Liver (tissue), 10 donors: ENCODE measurements at places on chromosomes 12 and 14. TPM values are rescaled to one million over a fixed set of nuclear protein-coding genes. Genes with fewer than 3 reads are reported as not detected.

DNA sequence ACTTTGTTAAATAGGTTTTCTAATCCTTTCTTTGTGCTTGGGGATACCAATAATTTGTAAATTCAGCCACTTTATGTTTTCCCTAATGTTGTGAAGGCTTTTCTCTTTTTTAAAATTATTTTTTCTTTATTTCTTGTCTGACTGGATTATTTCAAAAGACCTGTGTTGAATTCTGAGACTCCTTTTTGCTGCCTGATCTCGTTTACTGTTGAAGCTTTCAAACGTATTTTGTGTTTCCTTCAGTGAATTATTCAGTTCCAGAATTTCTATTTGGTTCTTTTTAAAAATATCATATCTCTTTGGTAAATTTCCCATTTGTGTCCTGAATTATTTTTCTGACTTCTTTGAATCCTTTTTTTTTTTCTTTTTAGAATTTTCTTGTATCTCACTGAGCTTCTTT is 241.6 kb downstream of the LRIG3 start:
- DNase-seq = no peak

DNA sequence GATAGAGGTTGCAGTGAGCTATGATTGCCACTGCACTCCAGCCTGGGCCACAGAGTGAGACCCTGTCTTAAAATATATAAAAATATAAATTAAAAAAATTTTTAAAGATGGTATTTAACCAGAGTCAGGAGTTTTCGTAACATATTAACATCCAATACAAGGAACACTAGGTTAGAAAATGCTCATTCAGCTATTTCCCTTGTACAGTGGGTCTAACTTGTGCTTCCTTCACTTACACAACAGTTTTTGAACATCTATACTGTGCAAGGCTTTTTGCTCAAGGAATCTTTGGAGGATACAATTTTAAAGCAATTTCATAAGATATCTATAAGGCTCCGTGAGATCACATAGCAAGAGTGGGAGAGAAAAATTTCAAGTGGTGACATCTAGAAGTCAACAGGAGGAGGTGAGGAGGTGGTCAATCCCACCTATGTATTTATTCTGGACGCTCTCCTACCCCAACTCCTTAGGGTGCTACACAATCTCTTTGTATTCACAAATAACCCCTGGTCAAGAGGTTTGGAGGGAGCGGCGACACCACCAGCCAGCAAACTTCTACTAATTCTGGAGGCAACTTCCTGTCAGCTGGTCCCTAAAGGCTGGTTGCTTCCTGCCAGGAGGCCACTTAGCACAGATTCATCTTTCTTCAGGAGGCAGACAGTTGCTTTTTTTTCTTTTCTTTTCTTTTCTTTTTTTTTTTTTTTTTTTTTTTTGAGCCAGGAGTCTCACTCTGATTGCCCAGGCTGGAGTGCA is 22.2 kb downstream of the DUSP16 start:
- no peak for DNase-seq

GRCh38 chr14:53035336-53036210 is 84.7 kb upstream of the FERMT2 start:
- DNase-seq = no peak

- no peak for DNase-seq
Measured at GRCh38 chr14:50947446-50947845, 3.2 kb upstream of the PYGL start.

DNA sequence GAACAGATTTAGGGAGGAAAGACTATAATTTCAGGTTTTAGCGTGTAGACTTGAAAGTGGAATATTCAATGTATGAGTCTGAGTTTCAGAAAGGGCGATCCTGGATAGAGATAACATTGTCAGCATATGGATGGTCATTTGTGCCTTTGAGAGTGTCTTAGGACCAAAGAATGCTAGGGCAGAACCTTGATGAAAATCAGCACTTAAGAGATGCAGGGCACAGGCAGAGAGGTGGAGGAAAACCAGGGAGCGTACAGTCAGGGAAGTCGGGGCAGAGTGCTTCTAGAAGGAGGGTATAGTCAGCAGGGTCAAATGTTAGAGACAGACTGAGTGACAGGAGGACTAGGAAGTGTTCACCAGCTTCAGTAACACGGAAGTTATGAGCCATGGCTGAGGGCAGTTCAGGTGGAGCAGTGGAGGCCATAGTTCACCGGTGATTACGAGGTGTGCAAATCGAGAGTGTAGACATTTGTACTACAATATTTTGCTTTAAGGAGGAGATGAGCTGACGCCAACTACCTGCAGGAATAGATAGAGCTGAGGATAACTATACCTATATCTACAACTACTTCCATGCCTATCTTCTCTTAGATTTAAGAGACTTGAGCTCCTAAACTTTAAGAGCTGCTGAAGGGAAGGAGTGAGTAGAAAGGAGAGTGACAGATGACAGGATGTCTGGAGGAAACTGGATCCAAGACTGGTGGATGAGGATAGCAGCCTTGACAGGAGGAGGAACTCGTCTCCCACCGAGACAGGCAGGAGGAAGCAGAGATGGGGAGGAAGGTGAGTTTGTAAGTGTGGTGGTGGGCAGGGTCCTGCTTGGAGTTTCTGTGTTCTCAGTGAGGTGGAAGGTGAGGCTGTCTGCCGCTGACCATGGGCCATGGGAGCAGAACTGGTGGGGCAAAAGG is 6.5 kb downstream of the CBLN3 start:
- no peak for DNase-seq

GRCh38 chr12:91610561-91610960 is 427.9 kb upstream of the DCN start:
- DNase-seq = no peak

DNA sequence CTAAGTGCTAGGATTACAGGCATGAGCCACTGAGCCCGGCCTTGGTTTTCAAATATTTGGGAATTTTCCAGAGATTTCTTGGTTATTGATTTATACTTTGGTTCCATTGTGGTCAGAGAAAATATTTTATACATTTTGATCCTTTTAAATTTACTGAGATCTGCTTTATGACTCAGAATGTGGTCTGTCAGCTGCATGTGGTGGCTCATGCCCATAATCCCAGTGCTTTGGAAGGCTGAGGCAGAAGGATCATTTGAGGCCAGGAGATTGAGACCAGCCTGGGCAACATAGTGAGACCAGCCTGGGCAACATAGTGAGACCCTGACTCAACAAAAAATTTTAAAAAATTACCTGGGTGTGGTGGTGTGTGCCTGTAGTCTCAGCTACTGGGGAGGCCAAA is 49.8 kb downstream of the ADCK1 start:
- DNase-seq = no peak

GRCh38 chr12:13597837-13598236 is 383.6 kb downstream of the GRIN2B start:
- no peak for DNase-seq

GRCh38 chr14:34983148-34983760 is 462 bp downstream of the SRP54 start:
- DNase-seq = no peak

GRCh38 chr12:108269224-108269623 is 69.9 kb downstream of the CMKLR1 start:
- DNase-seq = no peak

DNA sequence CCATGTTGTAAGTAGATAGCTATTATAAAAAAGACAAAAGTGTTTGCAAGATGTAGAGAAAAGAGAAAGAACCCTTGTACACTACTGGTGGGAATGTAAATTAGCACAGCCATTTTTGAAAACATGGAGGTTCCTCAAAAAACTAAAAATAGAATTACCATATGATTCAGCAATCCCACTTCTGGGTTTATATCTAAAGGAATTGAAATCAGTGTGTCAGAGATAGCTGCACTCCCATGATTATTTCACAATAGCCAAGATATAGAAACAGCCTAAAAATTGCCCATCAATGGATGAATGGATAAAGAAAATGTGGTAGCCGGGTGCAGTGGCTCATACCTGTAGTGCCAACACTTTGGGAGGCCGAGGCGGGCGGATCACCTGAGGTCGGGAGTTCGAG is 9.2 kb downstream of the PSMC6 start:
- DNase-seq = no peak

DNA sequence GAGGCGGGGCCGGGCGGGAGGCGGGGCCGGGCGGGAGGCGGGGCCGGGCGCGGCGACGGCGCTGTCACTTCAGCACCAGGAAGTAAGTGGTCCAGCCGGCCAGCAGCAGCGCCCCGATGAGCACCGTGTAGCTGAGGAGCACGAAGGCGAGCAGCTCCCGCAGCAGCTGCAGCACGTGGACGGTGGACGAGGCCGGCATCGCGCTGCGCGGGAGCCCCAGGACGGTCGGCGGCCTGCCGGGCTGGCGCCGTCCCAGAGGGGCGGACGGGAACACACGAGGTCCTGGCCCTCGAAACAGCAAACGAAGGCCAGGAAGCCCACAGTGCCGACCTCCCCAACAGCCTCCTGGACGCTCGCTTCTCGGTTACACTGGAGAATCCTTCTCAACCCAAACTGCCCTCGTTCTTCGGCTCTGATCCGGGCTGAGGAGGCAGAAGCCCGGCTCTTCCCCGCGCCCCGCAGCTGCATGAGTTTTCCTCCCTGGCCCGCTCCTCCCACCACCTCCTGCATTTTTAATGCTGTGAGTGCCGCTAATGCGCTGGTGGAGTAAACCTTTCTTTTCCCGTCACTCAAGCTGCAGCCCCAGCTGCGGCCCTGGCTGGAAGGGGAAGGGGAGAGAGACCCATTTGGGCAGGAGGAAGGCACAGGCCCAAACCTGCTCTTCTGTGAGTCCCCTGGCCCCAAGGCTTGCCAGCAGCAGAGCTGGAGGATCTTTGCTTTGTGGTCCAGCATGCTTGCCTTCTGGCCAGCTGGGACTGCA is 694 bp upstream of the DIABLO start:
- DNase-seq = no peak

DNA sequence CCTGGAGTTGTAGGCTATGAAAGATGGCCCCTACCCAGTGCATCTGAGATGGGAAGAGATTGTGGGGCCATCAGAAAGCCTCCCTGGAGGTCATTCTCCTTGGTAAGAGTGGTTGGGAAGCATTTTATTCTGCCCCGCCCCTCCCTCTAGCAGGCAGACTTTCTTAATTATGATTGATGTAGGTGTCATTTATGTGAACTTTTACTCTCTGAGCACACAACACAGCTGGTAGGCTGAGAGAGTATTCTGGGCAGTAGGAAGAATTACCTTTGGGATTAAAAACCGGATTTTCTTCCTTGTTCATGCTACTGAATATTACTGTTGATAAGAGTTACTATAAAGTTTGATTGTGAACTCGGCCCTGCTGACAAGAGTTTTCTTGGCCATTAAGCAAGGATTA is 266.8 kb downstream of the TTC6 start:
- DNase-seq = no peak

- no peak for DNase-seq
Measured at GRCh38 chr14:105818712-105819005, 292.3 kb downstream of the TMEM121 start.

DNA sequence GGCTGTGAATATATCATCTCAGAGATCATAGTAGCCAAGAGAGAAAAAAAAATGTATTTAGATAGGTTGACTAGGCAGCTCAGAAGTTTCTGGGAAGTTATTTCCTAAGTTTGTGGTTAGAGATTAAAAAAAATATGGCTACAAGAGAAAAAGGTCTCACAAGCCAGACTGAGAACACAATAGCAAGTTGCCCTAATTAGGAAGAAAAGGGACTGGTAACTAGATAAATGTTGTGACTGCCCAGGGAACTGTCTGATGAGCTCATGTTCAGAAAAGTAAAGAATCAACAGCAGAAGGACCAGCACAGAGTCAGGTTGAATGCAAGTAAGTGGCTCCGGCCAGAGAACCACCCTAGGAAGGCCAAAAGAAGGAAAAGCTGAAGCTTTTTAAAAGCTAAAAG is 256.6 kb downstream of the PRKD1 start:
- DNase-seq = no peak

GRCh38 chr12:6839482-6840201 is 1.1 kb upstream of the GNB3 start:
- DNase-seq = no peak

DNA sequence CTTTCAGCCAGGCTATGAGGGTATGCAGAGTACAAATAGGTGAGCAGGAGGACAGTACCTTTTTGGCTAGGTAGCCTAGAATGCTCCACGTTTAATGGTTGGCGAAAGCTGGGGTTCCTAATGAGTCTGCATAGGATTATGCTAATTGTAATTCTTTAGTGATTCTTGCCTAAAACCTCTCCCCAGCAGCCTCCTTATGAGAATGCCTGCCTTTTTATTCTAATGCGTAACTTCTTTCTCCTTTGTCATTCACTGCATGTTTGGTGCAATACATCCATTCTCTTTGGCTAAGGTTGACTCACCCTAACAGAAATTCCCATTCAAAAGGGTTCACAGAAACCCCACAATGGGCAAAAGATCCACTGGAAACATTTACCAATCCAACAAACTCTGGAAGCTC is 752.2 kb downstream of the FSCB start:
- DNase-seq = no peak

- DNase-seq = no peak
Measured at GRCh38 chr14:102375119-102375518, 12.4 kb downstream of the TECPR2 start.

- DNase-seq = no peak
Measured at GRCh38 chr12:25792031-25792430, 166.5 kb upstream of the RASSF8 start.

DNA sequence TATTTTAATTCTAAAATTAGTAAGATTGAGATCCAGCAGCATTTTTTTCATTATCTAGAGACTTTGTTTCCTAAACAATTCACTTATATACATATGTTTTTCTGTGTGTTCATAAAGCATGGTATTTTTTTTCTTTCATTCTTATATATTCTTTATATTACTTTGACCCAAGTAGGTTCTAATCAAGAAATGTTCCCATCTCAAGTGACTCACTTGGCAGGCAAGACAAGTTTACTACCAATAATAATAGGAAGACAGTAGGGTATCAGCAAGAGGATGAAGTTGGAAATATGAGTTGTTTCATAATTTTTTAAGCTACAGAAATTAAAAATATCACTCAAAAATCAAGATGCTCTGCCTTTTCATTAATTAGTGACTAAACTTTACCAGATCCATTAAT is 613.4 kb upstream of the ATP2B1 start:
- no peak for DNase-seq

GRCh38 chr12:76303365-76303764 is 44.9 kb downstream of the BBS10 start:
- no peak for DNase-seq

- DNase-seq = no peak
Measured at GRCh38 chr12:22407397-22407796, 72.9 kb upstream of the ST8SIA1 start.

- DNase-seq = no peak
Measured at GRCh38 chr12:106179086-106179485, 40.3 kb upstream of the NUAK1 start.

GRCh38 chr12:89468648-89469326 is 55.8 kb downstream of the GALNT4 start:
- no peak for DNase-seq

- no peak for DNase-seq
Measured at GRCh38 chr14:25017562-25017961, 32.4 kb downstream of the STXBP6 start.

GRCh38 chr14:77100961-77101360 is 2.9 kb downstream of the CIPC start:
- DNase-seq = no peak

- DNase-seq = no peak
Measured at GRCh38 chr14:70029296-70030132, 150.3 kb downstream of the SMOC1 start.

PPP1R1A gene
- polyA plus RNA-seq = 182 TPM

KIF26A gene
- 0.07 TPM for polyA plus RNA-seq

COL2A1 gene
- polyA plus RNA-seq = not detected

ERBB3 gene
- polyA plus RNA-seq = 34.2 TPM

MYRFL gene
- 0.19 TPM for polyA plus RNA-seq

ASPG gene
- 158 TPM for polyA plus RNA-seq

FOXA1 gene
- 13.0 TPM for polyA plus RNA-seq

LHX5 gene
- polyA plus RNA-seq = not detected

BDKRB2 gene
- polyA plus RNA-seq = 0.15 TPM

CIT gene
- 0.31 TPM for polyA plus RNA-seq

CCDC60 gene
- not detected for polyA plus RNA-seq

NXPH4 gene
- 0.15 TPM for polyA plus RNA-seq

FOXG1 gene
- not detected for polyA plus RNA-seq
